D721Med (cell line): ENCODE measurements at places on chromosomes 1 and 21.

DNA sequence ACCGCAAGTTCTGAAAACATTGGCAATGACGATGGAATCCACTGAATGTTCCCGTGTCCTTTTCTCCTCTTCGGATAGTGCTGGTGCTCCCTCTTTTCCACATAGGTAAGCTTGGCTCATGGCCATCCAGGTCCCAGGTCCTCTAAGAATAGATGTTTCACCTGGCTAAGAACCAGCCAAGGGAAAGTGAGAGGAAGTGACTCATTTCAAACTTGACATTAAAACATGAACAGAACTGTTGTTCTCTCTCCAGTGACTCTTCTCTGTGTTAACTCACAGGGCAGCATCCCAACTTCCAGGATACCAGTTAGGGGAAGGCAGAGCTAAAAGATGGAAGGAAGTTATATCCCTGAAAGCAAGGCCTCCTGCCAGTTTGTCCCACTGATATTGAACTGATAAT lies 493.8 kb upstream of the CHRM3 start:
- DNase-seq: no peak

- DNase-seq: no peak
These were observed 323.6 kb downstream of the MRPL39 start for GRCh38 chr21:25283720-25284119.

DNA sequence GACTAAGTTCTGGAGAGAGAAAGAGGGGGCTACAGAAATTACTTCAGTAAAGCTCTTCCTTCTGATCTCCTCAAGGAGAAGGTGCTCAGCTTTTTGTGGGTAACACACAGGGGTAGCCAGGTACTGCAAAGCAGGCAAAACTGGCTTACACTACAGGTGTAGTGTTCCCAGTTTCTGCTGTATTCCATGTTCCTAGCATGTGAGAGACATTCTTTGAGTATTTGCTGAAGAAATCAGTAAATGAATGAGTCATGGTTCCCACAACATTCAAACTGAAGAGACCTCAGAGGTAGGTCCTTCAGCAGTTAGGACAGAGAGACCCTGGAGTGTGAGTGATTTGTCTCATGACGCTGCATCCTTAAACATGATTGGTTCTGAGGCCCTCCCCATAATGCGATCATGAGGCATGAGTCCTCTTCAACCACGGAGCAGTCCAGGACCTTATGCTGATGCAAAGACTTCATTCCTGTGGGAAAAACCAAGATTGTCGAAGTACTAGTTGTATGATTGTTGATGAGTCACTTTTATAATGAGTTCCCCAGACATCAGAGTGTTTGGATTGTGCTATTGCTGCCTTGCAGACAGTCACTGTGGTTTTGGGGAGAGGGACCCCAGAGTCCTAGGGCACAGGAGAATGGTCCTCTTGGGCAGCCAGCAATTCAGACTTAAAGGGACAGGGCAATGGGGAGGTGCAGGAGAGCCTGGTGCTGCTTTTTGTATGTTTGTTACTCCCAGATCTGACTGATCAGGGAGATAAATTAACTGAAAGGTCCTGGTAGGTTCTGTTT lies 2.7 kb upstream of the OR10J4 start:
- no peak for DNase-seq

DNA sequence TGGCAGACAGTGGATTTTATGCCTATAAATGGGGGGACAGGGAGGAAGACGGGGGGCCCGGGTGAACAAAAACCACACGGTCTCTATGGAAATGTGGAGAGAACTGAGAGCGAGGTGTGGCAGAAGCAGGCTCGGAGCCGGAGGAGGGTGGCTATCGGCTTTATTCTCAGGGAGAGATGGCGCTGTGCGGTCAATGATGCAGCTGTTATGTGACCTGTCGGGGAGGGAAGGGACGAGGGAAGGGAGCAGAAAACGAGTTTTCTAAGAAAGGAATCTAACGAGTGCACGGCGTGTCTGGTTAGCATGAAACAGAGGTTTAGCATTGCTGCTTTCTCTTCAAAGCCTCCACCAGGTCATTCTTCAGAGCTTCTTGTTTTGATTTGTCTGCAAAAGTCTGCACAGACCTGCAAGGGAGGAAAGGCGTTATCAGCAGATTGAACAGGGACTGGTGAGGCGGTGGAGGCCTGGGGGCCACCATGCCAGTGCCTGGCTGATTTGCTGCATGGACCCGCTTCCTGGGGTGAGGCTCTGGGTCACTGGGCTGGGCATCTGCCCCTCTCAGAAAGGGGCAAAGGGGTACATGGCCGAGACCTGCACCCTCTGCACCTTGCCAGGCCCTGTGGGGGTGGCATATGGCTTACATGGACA lies 27.2 kb downstream of the SLC66A1 start:
- no peak for DNase-seq

- DNase-seq: no peak
These were observed 214.9 kb downstream of the FGGY start for GRCh38 chr1:59511476-59512465.

DNA sequence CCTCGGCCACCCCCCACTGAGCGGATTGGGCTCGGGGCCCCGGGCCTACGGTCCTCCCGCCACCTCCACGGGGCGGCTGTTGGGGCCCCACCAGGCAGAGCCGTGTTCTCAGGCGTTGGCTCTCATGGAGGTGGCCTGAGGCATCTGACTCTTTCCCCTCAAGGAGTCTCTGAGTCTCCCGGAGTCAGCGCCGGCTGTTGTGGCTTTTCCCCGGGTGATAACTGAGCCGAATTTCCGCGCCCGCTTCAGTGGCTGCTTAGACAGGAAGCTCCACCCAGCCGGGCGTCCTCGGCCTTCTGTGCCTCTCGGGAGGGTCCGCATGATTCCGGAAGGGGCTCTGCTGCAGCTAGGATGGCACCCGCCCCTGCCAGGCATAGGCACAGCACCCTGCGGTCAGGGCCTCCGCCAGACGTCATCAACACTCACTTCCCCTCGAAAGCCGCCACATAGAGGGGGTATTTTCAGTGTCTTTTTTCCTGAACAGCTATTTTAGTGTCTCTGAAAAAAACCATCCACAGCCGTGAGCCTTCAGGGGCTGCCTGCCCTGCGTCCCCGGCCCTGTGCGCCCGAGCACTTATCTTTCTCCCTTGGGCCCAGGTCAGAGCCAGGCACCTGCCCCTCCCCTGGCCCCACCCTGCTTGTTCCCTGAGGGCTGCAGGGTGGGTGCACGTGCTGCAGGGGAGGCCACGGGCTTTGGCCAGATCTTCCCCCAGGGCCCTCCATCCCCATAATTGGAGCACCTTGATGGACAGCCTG lies 72.9 kb downstream of the SKI start:
- no peak for DNase-seq

DNA sequence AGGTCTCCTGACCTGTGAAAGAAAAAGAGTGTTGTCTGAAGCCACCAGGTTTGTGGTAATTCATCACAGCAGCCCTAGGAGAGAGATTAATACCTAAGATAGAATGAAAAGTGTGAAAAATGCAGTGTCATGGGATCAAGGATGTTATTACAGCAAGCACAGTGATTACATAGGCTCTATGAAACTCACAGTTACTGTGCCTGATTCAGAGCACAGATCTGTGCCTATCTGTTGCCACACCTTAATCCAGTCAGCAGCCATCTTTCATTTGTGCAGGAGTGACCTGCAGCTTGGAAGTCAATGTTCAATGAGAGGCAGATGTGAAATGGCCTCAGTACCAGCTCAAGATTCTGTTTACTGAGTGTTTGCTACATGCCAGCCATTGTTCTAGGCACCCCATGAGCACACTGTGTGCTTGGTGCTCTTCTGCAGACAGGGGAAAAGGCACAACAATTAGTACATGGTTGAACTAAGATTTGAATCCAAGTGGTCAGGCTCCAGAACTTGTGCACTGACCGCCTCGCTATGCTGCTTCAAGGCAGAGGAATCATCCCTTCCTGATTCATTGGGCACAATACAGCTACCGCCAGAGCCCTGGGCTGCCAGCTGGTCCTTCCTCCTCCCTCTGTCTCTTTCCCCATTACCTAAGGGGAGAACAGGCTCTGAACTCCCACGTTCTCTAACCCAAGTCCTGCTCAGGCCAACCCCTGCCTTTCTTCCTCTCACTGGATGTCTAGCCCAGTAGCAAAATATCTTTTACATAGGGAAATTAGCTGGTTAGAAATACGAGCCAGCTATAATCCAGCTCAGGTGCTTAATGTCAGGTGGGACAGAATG lies 56.3 kb upstream of the NEK2 start:
- DNase-seq: no peak

- DNase-seq: no peak
These were observed 239.0 kb downstream of the PTPRU start for GRCh38 chr1:29475326-29475725.

- no peak for DNase-seq
These were observed 590 bp downstream of the TMOD4 start for GRCh38 chr1:151175041-151175741.

DNA sequence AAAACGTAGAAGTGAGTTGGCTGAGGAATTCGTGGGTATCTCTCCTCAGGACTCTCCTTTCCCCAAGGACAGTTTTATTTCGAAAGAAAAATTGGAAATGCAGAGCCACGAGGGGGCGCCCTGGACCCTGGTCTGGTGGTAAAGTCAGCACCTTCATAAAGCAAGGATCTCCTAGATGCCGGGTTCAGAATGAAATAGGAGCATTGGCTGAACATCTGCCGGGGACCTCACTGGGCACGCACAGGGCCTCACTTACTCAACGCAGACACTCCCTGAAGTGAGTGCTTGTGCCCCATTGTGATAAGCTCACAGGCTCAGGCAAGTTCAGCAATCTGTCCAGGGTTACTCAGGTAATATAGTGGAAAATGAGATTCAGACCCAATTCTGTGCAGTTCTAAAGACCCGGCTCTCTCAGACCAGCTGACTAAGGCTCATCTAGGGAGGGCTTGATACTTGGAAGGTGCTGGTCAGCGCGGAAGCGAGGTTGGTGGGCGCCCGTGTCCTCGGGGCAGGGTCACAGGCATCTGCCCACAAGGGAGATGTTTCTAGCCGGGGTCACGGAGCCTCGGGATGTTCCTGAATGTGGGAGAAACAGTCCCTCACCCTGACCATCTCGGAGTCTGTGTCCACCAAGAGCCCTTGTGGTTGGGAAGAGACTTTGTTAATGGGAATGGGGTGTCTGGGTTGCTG lies 55.7 kb upstream of the ETV3 start:
- no peak for DNase-seq

DNA sequence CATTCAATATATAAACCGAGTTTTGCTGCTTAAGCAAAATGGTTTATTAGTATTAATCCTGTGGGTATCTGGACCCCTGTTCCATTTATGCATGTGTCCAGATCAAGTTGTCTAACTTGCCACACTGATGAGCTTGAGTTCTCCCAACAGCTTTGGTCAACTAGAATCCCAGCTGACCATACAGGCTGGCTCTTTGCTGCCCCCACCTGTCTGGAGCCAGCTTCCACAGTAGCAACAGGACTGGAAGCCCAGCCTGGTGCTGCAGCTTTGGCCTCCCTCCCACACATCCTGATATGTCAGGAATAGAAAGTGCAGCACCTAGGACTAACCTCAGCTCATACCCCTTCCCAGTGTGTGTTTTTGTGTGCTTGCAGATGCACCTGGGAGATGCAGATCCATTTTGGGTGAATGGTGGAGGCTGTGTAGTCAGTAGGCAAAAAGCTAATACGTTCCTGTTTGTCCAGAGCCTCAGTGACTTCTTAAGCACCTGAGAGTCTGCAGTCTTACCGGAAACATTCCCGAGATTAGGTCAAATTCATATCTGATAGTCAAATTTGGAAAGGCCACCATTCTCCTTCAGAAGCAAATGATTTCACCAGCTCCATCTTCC lies 40.9 kb upstream of the BEND5 start:
- no peak for DNase-seq

GRCh38 chr1:30014031-30014430 lies 709.4 kb downstream of the MATN1 start:
- no peak for DNase-seq

GRCh38 chr21:37367703-37368540 lies 1.3 kb downstream of the DYRK1A start:
- DNase-seq: no peak
